ENCODE measurements at places on chromosomes 3 and 15. TPM values are rescaled to one million over a fixed set of nuclear protein-coding genes. Genes with fewer than 3 reads are reported as not detected.

GRCh38 chr15:68603951-68604350 is 25.2 kb downstream of the CORO2B start:
- DNase-seq: peak; percentile 9

Gene SOX2
- polyA plus RNA-seq: 0.11 TPM

DNA sequence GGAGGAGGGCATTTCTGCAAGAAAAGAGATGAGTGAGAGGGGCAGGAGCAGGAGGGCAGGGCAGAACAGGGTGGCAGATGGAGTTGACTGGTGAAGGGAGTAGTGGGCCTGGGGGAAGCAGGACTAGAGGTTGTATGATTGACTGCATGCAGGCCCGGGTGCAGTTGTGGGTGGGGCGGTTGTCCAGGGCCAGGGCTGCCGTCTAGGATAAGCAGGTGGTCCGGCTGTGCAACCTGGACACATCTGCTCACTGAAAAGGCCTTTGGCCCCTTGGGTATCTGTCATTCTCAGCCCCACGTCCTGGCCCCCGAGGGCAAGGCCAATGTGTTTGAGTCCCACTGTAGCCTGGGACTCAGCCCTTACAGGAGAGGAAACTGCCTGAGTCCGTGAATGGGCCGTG is 25.4 kb downstream of the ALS2CL start:
- peak; percentile 25 for DNase-seq

Gene SIDT1
- 0.30 TPM for polyA plus RNA-seq

Gene IL17RD
- 2.4 TPM for polyA plus RNA-seq

- DNase-seq: no peak
These were observed 8.7 kb downstream of the PCSK6 start for GRCh38 chr15:101480613-101481380.

- peak; percentile 10 for DNase-seq
These were observed 27.1 kb upstream of the SEMA3F start for GRCh38 chr3:50128001-50128400.

GRCh38 chr3:22495791-22496190 is 707.3 kb upstream of the UBE2E2 start:
- no peak for DNase-seq

Gene TMEM212
- polyA plus RNA-seq: not detected

Gene NTRK3
- 0.53 TPM for polyA plus RNA-seq

DNA sequence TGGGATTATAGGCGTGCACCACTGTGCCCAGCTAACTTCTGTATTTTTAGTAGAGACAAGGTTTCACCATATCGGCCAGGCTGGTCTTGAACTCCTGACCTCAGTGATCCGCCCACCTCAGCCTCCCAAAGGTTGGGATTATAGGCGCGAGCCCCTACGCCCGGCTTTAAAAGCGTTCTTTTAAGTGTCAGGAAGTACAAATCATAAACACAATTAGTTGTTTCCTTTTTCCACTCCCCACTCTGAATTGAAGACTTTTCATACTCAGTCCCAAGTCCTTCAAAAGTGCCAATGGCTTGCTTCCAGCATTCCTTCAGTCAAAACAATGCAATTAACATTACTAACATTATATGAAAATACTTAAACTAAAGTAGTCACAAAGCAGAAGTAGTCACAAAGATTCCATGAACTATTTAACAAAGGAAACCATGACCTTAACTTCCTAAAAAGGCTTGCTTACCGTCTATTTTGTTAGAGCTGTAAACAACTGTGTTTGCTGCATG is 8.1 kb downstream of the WDR82 start:
- no peak for DNase-seq

Gene TRIM59
- polyA plus RNA-seq: 0.27 TPM

Gene CRYGS
- polyA plus RNA-seq: 2.7 TPM

Gene TMC3
- not detected for polyA plus RNA-seq

- no peak for DNase-seq
These were observed 1.8 kb upstream of the GPR171 start for GRCh38 chr3:151204530-151205402.

- DNase-seq: no peak
These were observed 62.7 kb downstream of the TJP1 start for GRCh38 chr15:29759596-29759995.

DNA sequence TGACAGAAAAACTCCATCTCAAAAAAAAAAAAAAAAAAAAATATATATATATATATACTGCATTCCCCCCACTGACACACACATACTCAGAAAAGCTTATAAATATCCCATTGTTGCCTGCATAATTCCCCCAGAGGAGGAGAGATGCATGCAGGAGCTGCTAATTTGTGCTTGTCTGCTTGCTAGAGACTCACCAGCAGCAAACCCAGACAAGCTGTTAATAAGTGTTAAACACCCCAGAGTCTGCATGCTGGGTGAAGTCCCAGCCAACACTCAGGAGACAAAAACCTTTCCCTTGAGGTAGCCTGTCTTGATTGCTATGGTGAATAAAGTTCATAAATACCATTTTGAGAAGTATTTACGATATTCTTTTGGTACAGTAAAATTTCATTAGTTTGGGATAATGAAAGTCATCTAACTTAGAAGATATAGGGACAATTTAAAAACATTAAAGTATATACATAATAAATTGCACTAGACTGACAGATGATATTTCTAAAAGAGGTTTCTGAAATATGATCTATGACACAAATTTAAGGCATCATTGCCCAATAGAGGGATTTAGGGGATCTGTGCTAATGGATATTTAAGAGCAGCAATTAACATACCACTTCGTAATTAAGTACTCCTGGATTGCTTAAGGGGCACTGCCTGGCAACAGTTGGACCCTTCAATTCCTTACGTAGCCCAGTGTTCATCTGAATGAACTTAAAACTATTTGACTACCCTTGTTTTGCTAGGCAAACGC is 400.0 kb upstream of the C2CD4B start:
- DNase-seq: no peak

DNA sequence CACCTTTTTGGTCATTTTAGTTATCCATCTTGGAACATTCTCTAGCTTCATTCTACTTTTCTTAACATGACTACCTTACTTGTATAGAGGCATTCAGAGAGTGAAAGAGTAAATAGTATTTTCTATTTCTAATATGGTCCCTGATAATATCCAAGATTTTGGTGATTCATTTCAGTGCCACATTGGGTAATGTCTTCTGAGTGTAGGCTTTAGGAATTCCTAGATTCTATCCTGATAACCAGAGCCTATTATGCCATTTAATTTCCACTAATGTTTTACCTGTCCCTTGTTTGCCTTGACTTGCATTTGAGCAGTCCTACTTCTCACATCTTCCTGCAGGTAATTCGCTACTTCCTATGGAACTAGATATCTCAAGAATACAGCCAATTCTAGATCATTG is 21.8 kb downstream of the ADGRG7 start:
- no peak for DNase-seq

Gene KLF15
- 39.9 TPM for polyA plus RNA-seq

GRCh38 chr15:76885212-76885611 is 19.9 kb downstream of the SCAPER start:
- DNase-seq: no peak

DNA sequence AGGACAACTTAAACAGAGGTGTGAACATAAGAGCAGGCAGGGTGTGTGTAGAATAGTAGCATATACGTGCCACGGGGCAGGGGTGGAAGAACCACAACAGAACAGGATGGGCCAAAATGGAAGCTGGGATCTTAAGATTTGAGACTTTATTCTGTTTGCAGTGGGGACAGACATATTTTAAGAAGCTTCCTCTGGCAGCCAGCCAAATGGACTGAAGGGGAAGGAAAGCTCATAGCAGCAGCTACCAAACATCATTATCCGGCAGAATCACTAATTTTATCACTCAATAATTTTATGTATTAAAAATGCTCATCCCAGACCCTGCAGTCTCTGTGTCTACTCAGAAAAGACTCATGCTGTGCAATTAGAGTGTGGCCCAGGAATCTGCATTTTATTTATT is 130.9 kb upstream of the CTDSPL start:
- no peak for DNase-seq

Gene CDC25A
- 0.42 TPM for polyA plus RNA-seq

- DNase-seq: no peak
These were observed 641 bp downstream of the OPA1 start for GRCh38 chr3:193593668-193594030.

GRCh38 chr3:42515391-42515916 is 13.0 kb downstream of the VIPR1 start:
- peak; percentile 88 for DNase-seq

DNA sequence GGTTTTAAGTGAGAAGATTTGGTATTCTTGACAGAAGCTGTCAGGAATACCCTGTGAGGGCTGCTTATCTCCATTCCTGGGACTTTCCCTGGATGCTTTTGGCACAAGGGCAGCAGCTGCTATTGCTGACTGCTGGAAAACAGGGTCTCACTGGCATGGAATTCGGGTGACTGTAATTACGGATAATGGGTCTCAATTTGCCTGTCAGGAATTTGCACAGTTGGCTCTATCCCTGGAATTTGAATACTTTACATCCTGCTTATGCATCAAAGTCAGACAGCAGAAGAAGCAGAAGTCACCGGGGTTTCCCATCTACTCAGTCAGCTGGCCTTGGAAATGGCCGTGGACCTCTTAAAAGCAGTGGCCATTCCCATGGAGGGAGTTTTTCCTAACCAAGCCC is 25.9 kb upstream of the AKAP13 start:
- DNase-seq: peak; percentile 27

DNA sequence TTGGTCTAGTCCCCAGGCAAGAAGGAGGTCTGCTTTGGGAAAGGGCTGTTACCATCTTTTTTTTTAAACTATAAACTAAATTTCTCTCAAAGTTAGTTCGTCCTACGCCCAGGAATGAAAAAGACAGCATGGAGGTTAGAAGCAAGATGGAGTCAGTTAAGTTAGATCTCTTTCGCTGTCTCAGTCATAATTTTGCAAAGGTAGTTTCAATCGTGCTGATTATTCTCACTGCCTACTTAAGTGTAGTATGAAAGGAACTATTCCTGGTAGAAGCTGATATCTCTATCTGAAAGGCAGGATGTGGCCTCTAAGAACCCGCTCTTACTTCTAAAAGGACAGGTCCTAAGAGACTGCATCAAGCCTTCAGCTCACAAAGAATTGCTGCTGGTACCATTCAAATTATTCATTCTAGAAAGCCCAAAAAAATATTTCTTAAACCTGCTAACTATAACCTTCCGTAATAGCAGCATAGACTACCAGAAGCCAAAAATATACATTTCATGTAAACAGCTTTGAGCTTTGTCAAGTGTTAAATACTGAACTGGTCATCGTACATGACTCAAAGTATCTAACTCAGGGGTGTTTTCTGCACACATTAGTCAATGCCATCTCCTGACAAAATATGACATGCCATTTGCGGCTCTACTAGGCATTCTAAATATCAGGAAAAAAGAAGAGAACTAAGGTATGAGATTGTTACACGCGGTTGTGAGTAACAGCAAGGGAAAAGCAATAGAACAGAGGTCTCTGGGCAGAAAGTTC is 96.0 kb upstream of the CCDC80 start:
- no peak for DNase-seq

DNA sequence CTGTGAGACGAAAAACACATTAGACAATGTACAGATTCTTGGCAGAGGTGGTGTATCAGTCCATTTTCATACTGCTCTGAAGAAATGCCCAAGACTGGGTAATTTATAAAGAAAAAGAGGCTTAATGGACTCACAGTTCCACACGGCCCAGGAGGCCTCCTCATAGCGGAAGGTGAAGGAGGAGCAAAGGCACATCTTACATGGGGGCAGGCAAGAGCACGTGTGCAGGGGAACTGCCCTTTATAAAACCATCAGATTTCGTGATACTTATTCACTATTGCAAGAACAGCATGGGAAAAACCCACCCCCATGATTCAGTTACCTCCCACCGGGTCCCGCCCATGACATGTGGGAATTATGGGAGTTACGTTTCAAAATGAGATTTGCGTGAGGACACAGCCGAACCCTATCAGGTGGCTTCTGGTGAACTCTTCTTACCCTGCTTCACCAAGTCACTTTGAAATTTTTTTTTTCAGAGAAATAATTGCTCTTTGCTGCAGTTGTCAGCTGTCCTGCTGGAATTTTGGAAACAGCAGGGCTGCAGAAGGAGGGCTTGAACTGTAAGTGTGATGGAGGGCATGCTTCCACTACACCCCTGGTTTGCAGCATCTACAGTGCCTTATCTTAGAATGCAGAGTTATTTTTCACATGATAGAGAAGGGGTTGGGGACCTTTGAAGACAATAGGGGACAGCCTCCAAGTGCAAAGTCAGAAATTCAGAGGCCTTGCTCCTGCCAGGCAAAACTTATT is 2.9 kb upstream of the IGF2BP2 start:
- no peak for DNase-seq

Gene GRK7
- polyA plus RNA-seq: 0.06 TPM

GRCh38 chr15:40436892-40437751 is 3.6 kb upstream of the BAHD1 start:
- no peak for DNase-seq

Gene SI
- polyA plus RNA-seq: not detected

DNA sequence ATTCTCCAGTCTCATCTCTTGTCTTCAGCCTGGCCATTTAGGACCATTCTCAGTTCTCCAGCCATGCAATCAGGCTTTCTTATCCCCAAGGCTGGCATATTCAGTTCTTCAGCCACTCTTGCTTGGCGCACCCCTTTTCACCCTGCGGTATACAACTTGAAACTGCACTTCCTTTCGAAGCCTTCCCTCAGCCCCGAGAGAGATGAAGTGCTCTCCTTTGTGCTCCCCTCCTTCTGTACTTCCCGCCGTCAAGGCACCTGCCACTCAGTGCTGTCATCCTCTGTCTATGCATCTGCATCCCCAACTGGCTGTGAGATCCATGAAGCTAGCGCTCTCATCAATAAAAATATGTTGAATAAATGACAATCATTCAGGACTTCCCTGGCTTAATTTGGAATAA is 45.7 kb downstream of the MORC1 start:
- DNase-seq: no peak

DNA sequence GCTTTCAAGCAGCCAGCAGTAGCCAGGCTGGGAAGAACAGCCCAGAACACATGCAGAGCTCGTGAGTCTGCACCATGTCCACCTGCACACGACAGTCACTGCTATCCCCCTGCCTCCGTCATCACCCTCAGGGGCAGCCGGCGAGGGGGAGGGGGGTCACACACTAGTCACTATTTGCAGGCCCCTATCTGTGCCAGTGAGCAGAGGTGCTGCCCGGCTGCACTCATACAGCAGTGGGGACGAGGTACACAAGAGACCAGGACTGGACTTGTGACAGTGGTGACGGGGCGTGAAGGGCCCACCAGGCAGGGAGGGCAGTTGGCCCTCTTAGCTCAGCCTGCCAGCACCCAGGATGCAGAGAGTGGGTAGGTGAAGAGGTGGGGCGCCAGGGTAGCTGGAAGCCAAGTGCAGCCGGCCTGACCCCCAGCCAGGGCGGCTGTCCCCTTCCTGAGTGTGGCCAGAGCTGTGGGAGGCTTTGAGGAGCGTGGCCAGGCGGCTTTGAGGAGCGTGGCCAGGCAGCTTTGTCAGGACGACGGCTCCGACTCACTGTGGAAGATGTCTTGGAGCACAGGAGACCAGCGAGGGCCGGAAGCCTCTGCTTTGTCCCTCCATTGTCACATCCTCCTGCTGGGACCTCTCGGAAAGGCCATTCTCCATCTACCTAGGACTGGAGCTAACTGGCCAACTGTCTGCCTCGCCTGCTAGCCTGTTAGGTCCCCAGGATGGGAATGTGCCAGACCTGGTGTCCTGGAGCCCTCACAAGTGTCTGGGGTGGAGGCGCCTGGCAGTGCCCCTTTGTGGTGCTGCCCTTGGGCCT is 52.1 kb upstream of the FGD5 start:
- DNase-seq: no peak

Gene CHRM5
- polyA plus RNA-seq: not detected

All from heart left ventricle (tissue), 16 donors.